ENCODE measurements at places on chromosomes 13 and 19.
A peak's percentile ranks its signal among the peaks of the same experiment; 100 is the strongest.

- DNase-seq, result no peak
Observed at GRCh38 chr13:44223770-44224444, 149.7 kb upstream of the SERP2 start.

DNA sequence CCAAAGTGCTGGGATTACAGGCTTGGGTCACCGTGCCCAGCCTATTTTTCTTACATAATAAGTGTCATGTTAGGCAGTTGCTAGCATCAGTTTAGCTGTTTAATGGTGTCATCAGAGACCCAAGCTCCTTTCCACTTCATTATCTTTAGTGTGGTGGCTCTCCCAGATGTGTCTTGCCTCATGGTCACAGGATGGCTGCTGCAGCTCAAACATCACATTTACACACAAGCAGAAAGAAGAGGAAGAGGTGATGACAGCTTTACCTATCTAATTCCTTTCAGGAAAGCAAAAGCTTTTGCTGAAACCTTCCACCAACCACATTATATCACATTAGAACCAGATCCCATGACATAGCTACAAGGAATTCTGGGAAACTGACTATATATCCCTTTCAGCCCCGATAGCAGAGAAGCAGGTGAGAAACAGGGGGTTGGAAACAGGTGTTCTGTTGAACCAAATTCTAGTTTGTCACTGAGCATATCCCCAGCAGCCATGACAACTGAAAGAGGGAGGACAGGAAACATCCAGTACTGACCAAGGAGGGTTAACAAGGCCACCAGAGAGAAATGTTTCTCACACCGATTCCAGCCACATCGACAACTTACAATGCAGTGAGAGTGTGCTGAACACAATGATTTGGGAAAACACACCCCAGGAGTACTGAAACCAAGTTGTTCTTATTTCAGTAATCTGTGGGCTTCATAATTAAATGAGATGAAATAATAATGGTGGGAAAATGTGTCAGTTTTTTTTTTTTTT lies 617.0 kb downstream of the UQCRFS1 start:
- no peak for DNase-seq

DNA sequence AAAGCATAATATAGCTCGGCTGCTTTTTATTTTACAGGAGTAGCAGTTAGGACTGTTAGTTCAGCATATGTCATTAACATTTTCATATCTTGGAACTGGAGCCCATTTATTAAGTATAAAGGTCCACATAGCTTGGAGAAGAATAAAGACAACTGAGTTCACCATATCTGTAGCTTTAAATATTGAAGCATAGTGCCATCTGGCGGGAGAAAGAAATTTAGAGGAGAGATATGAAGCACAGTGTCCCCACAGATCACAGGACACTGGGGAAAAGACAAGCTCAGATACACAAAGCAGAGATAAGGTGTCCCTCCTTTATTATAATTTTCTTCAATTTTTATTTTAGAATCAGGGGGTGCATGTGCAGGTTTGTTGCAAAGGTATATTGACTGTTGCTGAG lies 104.7 kb upstream of the FREM2 start:
- peak; percentile 19 for DNase-seq

- no peak for DNase-seq
Observed at GRCh38 chr19:14686411-14686810, 3.4 kb upstream of the ZNF333 start.

- DNase-seq, result no peak
Observed at GRCh38 chr13:53921473-53921872, 892.9 kb downstream of the OLFM4 start.

- no peak for DNase-seq
Observed at GRCh38 chr19:36136964-36137686, 2.7 kb upstream of the CAPNS1 start.

DNA sequence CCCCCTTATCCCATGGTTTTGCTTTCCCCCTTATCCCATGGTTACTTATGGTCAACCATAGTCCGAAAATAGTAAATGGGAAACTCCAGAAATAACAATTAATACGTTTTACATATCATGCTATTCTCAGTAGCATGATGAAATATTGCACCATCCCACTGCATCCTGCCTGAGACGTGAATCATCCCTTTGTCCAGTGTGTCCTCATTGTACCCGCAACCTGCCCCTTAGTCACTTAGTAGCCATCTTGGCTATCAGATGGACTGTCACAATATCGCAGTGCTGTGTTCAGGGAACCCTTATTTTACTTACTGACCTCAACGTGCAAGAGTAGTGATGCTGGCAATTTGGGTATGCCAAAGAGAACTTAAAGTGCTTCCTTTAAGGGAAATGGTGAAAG lies 10.5 kb upstream of the NBEA start:
- DNase-seq, result no peak

- DNase-seq, result no peak
Observed at GRCh38 chr13:42754801-42755510, 26.4 kb upstream of the FAM216B start.

DNA sequence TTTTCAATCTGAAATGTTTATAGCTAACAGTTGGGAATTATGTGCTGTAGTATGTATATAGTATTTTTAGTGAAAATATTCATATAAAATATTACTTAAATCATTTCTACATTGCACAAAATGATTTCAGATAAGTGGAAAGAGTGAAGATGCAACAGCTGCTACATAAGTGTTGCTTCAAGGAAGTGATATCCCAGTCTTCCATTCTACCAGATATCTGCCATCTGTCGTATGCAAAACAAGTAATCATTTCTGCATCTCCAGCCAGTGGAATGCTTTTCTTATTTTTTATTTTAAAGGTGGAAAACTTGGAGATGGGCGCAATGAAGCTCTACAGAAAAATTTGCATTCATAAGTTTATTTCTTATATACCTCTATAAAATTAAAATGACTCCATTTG lies 152.5 kb upstream of the MAB21L1 start:
- no peak for DNase-seq

DNA sequence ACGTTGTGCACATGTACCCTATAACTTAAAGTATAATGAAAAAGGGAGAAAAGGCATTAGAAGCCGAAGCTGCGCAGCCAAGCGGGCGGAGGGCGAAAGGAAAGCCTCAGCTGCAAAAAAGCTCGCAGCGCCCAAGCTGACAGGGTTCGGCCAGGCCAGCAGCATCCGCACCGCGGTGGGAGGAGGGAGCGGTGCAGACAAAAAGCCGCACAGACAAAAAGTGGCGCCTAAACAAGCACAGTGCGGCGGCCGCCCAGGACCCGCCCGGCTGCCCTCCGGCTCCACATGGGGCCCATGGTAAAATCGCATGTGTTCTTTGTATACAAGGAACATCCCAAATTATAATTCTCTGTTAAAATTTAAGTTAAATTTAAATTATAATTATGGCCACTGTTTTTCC lies 42.4 kb downstream of the PSG3 start:
- no peak for DNase-seq

DNA sequence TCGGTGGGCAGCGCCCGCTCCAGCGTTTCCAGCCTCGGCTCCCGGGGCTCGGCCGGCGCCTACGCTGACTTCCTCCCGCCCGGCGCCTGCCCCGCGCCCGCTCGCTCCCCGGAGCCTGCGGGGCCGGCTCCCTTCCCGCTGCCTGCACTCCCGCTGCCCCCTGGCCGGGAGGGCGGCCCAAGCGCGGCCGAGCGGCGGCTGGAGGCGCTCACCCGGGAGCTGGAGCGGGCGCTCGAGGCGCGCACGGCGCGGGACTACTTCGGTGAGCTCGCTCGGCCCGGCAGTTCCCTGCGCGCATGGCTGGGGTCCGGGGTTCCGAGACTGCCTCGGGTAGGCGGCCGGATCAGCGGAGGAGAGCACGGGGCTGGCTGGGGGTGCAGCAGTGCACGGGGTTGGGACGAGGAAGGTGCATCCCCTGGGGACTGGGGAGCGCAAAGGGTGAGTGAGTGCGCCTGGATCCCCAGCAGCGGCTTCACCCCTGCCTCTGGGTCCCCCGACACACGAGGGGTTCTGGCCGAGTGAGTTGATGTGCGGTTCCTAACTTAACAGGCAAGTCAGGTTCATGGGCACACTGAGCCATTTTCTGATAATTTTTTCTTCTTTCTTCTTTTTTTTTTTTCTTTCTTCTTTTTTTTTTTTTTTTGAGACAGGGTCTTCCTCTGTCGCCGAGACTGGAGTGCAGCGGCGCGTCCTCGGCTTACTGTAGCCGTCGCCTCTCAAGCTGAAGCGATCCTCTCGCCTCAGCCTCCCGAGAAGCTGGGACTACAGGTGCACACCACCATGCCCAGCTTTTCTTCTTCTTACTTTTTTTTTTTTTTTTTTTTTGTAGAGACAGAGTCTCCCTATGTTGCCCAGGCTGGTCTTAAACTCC lies 1.1 kb downstream of the WTIP start:
- no peak for DNase-seq

GRCh38 chr19:33024398-33024797 lies 40.3 kb downstream of the RHPN2 start:
- DNase-seq, result no peak

GRCh38 chr19:29694669-29695627 lies 20.1 kb downstream of the C19orf12 start:
- no peak for DNase-seq

- no peak for DNase-seq
Observed at GRCh38 chr19:21694171-21694906, 73.0 kb downstream of the ZNF100 start.

DNA sequence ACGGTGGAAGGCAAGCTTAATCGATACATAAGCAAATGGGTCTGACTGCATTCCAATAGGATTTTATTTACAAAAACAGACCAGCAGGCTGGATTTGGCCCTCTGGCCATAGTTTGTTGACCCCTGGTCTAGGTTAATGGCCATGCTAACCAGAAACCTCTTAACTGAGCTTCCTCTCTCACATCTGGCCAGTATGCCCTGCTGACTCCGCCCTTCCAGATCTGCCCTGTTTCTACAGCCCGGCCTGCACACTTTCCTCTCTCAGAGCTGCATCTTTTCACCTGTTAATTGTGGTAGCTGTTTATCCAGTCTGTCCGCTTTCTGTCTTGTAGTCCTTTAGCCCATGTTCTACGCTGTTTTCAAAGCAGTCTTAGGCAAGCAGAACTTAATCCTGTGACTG lies 25.6 kb downstream of the EDNRB start:
- no peak for DNase-seq

DNA sequence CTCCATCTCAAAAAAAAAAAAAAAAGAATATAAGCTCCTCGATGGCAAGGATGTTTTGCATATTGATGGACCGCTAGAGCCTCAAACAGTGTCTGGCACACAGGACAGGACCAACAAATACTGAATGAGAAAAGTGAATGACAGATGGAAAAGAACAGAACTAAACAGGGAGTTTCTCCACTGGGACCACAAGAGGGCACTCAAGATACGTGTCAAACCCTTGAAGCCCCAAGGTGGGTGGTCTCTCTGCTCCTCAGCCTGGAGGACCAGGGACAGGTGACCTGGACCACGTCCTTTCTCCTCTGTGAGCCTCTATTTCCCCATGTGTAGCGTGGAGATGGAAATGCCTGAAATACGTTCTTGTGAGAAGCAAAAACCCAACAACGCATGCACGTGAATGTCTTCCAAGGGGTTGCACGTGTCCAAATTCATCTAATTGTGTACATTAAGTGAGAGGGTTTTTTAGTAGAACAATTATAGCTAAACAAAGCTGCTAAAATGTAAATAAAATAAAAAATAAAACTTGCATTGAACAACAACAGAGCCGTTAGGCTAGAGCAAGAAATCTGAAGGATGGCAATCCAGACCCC lies 5.7 kb upstream of the CDC42EP5 start:
- peak; percentile 8 for DNase-seq

- DNase-seq, result no peak
Observed at GRCh38 chr13:46698910-46699460, 98.0 kb downstream of the ESD start.

DNA sequence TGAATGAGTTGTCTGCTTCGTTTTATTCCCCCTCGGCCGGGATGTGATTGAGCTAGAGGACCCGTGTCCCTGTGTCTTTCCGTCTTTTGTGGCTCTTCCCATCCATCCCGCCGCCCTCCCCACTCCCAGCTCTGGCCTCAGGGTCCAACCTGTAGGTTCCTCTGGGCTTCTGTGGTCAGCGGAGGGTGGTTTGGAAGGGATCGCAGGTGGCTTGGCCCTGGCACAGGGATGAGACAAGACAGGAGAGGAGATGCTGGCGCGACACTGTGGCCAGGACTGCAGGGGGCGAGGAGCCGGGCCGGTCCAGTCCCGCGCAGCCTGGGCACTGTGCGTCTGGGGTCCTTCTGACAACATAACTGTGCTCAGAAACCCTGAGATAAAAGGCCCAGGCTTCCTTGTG lies 2.0 kb downstream of the EVI5L start:
- DNase-seq, result no peak

DNA sequence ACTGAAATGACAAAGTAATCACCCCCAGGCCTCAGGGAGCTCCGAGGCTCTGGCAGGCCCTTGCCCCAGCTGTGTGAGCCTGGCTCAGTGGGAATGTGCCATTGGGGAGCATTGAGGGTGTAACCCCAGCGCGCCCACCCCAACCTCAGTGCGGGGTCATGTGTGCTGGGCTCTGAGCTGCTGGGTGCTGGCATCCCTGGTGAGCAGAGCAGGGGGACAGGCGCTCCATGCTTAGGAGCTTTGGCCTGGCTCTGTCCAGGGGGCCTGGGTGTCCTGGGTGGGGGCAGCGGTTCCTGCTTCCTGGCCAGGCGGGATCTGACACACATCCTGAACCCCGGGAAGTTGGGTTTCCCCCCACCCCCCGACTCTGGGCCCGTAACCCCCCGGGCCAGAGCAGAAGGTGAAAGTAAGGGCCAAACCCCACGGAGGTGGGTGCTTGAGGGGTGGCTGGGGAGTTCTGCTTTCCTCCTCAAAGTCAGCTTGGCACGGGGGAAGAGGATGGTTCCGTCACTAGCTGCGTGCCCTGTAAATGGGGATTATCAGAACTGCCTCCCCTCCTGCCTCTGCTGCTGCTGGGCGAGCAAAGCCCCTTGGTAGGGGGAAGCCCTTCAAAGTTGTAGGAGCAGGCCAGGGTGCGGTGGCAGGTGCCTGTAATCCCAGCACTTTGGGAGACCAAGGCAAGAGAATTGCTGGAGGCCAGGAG lies 1.7 kb downstream of the LRP3 start:
- DNase-seq, result no peak

DNA sequence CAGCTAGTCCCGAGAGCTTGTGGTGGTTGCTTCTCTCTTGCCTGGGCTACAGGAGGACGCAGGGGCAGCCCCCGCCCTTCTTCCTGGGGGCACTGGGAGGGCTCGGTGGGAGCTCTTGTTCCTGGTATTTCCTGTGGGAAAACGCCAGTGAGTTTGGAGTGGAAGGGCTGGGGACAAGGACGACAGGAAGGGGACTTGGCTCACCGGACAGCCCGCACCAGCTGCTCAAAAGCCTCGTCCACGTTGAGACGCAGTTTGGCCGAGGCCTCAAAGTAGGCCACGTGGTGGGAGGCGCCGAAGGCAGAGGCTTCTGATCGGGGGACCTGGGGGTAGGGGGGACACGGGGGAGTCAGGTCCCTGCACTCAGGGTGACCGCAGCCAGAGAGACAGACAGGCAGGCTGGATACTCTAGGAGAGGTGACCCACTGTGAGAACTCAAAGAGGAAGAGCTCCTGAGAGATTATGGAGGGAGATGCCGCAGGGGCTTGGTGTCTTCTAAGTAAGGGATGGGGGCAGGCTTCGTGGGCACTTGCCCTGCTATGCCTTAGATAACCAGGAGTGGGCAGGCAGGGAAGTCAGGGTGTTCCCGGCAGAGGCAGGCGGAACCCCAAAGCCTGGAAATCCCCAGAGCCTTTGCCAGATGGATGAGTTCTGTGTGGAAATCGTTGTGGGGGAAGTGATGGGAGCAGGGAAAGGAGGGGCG lies 4.3 kb downstream of the RRAS start:
- no peak for DNase-seq
